HL-60 (cell line): ENCODE measurements at places on chromosomes 11 and 22.

DNA sequence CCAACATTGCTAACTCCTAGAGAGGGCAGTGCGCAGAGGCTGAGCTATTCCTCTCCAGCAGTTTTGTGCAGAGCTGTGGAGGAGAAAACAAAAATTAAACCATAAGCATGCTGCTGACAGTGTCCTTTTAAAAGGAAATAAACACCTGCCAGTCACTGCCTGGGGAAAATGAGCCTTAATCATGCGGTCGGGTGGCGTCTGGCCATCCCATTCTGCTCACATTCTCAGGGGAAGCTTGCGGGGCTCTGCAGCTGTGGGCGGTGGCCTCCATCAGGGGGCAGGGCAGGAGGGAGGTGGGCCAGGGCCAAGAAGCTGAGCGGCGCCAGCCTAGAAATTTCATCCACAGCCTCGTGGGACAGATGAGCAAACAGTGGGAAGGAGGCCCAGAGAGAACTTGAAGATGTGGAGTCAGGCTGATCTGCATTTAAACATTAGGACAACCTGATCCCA lies 71.0 kb upstream of the TP53I11 start:
- DNase-seq = no peak

- no peak for DNase-seq
These were observed 289.1 kb upstream of the ISX start for GRCh38 chr22:34776817-34777216.

- DNase-seq = no peak
These were observed 49.8 kb downstream of the SMCO4 start for GRCh38 chr11:93493252-93493897.

DNA sequence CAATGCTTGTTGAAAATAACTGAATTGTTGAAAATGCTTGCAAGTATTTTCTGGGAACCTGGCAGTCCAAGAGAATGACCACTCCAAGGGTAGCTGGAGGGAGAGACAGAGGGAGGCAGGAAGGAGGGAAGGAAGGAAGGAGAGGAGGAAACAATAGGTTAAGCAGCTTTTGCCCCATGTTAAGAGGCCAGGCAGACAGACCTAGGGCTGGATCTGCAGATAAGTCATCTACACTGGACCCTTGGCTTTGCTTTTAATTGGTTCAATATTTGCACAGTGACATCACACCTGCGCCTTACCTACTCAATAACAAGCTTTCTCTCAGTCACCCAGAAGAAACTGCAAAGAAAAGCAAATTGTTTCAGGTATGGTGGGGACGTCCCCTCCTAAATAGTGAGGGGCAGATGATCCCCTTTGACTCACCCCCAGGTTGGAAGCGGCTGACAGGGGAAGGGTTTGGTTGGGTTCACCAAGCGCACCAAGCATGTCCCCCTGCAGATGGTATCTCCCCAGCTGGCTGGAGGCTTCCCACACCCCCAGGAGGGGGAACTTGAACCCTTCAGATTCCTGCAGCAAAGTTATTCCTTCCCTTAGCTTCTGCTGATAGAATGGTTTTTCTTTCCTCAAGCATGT lies 24.3 kb downstream of the MYH9 start:
- DNase-seq = no peak

GRCh38 chr11:90646706-90647105 lies 423.9 kb upstream of the CHORDC1 start:
- DNase-seq = no peak

GRCh38 chr22:39292561-39293074 lies 26.8 kb downstream of the RPL3 start:
- peak; percentile 82 for DNase-seq

DNA sequence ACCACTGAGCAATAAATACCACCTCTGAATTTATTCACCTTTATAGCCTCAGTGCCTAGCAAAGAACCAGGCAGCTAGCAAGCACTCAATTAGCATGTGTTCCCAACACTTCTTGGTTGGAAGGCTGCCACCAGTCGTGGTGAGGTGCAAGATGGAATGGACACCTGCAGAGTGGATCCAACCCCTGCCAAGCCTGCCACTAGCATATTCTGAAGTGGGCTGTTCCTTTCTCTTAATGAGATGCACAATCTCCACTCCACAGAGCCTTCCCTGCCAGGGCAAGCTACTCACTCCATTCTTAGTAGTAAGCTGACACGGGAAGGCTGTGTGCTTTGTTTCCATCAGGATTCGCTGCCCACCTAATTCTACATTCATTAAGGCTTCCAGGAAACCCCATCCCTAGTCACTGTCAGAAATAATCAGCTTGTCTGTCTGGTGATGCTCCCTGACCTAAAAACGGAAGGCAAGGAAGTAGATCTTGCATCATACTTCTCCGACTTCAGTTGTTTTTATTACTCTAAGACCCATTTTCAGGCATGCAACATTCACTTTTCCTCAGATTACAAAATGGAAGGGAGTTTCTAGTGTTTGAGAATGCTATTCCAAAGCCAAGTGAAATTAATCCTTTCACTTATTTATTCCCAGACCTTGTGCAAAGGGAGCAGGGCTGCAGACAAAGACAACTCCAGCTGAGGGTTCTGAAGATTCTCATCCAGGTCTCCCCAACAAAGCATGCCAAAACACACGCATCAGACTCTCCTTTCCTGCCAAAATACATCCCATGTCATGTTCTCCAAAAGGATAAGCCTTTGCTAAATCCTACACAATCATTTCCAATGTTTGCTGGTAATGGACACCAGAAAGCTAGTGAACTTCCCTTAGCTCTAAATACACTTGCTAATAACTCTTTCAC lies 128.0 kb downstream of the TENM4 start:
- no peak for DNase-seq
